ENCODE measurements at places on chromosomes 4 and X.

- DNase-seq = no peak
These were observed 7.6 kb downstream of the SPIN3 start for GRCh38 chrX:56987741-56988140.

- DNase-seq = no peak
These were observed 64.8 kb upstream of the GK2 start for GRCh38 chr4:79472693-79473438.

DNA sequence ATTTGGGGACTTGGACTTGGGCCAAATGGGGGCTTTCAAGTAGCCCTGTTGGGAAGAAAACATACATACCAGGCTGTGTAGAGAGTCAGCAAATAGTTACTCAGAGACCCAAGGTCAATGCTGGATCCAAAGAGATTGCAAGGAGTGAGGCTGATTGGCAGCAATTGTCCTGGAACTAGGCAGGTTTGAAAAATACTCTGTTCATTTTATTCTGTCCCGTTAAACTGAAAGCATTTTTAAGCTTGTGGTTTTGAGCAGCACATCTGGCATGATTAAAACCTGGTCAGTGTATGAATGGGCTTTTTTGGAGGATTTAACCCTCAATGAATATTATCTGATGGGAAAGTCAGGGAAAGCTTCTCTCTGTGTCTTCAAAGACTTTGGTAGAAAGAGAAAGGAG, 294.3 kb upstream of the BOD1L1 start:
- no peak for DNase-seq

DNA sequence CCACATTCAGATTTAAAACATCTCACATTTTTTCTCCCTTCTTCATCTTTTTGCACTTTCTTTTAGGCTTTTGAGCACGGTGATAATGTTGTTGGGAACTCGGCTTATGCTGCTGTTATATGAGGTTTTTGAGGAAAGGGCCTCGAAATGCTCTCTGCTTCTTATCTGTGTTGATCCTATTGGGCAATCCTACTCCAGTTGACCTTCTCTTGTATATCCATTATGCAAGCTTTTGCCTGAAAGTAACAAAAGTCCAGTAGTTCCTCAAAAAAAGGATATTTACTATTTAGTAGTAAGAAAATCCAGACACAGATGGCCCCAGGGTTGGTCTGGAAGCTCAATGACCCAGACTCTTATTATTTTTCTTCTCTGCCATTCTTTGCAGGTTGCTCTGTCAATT, 57.7 kb upstream of the SPANXB1 start:
- no peak for DNase-seq

DNA sequence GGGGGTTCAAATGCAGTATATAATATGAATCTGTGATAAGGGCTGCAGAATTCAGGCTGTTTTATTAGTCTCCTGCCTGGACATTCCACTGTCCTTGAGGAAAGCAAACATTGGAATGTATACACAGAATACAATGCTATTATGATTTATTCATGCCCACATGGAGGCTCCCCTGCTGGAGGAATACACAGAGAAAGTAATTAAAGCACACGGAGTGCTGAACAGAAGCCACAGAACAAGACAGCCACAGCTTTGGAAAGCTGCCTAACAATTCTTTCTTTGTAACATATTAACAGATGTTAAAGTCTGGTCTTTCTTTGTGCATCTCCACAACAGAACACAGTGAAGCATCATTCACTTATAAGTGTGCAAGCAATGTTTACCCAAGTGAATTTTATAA, 155.8 kb downstream of the ARAP2 start:
- no peak for DNase-seq

- DNase-seq = no peak
These were observed 5.4 kb upstream of the LRAT start for GRCh38 chr4:154738426-154738825.

GRCh38 chrX:33062041-33062440, 149.3 kb downstream of the DMD start:
- no peak for DNase-seq

GRCh38 chrX:15786915-15787314, 3.4 kb upstream of the ZRSR2 start:
- no peak for DNase-seq

GRCh38 chrX:25754399-25754798, 383.7 kb upstream of the MAGEB18 start:
- peak; percentile 43 for DNase-seq

- no peak for DNase-seq
These were observed 92.0 kb downstream of the NFKB1 start for GRCh38 chr4:102593147-102593546.

DNA sequence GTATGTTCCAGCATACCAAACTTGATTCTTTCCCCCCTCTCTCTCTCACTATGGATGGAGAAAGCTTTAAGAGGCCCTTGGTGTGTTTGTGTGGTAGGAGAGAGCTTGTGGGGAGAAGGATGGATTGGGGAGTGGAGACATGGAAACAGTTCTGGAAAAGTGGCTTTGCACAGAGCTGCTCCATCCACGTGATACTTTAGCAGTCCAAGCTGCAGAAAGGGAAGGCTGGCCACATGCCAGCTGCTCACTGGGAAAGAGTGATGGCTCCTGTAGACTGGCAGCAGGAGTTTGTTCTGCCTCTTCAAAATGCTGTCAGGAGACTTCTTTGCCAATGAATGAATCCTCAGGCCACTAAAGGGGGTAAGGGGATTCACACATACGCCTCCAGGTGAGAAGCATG, 21.7 kb upstream of the SEC24B start:
- DNase-seq = no peak

DNA sequence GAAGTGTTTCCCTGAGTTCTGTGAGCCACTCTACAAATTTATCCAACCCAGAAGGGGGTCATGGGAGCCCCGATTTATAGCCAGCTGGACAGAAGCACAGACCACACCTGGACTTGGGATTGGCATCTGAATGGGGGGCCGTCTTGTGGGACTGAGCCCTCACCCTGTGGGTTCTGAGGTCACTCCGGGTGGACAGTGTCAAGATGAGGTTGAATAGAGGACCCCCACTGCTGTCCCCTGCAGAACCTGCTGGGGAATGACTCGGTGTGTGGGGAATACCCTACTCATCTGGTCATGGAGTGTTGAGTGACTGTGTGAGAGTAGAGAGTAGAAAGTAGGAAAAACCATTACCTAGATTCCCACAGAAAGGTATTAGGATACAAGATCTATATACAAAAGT, 67.5 kb downstream of the ZFYVE28 start:
- peak; percentile 8 for DNase-seq

DNA sequence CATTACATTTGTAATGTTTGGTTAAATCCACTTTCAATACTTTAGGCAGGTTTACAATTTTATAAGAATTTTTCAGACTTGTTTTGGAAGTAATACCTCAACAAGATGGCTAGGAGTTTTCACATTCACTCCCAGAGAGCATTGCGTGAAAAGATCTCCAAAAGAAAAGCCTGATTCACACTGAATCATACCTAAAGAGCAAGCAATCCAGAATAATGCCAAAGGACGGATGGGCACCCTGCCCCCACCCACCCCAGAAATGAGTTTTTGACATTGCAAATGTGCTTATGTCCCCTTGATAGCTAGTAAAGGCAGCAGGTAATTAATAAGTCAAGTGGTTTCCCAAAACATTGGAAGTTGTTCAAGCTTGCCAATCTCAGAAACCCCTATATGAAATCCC, 557.7 kb upstream of the TENM3 start:
- no peak for DNase-seq

DNA sequence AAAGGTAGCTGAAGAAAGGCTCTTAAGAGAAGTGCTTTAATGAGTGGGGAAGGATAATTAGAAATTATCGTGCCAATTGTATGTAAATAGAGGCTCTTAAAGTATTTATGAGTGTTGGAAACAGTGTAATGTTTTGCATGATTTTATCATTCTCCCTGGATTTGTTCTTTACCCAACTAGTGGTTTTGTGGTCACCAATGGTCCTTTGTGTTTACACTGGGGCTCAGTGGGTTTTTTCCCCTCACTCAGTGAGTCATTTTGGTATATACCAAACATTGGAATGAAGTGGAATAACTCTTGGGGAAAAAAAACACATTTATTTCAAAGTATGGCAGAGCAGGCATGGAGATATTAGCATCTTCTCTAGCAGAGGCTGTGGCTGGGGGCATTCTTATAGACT, 20.8 kb upstream of the LGI2 start:
- DNase-seq = no peak

DNA sequence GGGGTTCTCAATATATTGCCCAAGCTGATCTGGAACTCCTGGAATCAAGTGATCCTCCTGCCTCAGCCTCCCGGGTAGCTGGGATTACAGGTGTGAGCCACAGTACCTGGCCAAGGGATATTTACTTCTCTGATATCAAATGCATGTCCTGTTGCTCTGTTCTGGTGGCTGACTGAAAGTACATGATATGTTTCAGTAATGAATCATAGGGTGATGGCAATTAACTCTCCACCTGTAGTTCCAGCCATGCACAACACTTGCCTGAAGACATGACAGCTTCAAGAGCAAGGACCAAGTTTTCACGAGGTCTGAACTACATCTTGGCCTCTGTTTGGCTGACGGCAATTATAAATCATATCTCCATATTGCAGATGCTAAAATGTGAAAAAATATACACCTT, 9.1 kb downstream of the ZCCHC4 start:
- no peak for DNase-seq

DNA sequence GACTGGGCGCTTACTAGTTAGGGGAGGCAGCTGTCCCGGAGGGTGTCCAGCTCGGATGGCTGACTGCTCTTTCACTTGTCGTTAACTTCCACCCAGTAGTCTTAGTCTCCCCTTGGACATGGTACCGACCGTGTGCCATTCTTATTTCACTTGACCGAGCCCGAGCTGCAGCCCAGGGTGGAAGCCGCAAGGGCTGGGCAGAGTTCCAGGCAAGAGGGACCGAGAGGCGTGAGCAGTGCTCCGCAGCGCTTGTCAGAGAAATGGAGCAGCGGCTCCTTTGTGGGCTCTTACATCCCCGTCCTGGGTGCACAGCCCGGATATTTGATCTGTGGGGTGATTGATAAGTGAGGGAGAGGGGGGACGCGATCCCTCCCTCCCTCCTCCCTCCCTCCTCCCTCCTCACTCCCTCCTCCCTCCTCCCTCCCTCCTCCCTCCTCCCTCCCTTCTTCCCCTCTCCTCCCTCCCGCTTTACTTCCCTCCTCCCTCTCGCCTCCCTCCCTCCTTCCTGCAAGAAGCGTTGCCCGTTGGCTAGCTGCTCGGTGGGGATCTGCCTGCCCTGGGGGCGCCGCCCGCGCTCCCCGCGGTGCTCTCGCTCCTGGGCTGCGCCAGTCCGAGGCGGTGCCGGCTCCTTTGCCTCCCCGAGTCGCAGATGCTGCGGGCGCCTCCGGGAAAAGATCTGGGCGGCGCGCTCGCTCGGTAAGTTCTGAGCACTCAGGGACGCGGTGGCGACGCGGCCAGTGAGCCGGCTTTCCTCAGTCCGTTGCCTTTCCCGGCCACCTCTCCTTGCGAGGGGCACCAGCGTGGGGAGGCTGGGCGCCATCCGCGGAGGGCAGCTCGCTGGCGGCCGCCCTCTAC, at the start of gene SLITRK2:
TSS of gene SLITRK2 (plus strand) at position 499 of the 855 bp plus-strand sequence. CDS start 4,597 bp downstream, outside the sequence.
- peak; percentile 75 for DNase-seq

GRCh38 chr4:183321079-183321478, 1.0 kb upstream of the CLDN22 start:
- DNase-seq = no peak

DNA sequence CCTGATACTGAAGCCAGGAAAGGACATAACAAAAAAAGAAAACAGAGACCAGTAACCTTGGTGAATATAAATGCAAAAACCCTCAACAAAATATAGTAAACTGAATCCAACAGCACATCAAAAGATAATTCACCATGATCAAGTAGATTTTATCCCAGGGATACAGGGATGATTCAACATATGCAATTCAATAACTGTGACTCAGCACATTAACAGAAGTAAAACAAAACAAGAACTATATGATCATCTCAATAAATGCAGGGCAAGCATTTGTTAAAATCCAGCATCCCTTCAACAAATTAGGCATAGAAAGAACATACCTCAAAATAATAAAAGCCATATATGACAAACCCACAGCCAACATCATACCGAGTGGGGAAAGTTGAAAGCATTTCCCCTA, 112.0 kb downstream of the HHIP start:
- DNase-seq = no peak

GRCh38 chr4:147362938-147363337, 118.0 kb upstream of the EDNRA start:
- no peak for DNase-seq

DNA sequence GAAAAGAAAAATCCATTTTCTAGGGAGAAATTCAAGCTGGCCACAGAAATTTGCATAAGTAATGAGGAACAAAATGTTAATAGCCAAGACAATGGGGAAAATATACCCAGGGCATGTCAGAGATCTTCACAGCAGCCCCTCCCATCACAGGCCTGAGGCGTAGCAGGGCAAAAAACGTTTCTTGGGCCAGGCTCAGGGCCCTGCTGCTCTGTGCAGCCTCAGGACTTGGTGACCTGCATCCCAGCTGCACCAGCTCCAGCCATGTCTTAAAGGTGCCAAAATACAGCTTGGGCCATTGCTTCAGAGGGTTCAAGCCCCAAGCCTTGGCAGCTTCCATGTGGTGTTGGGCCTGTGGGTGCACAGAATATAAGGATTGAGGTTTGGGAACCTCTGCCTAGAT, 32.1 kb upstream of the TMPRSS11B start:
- DNase-seq = no peak

DNA sequence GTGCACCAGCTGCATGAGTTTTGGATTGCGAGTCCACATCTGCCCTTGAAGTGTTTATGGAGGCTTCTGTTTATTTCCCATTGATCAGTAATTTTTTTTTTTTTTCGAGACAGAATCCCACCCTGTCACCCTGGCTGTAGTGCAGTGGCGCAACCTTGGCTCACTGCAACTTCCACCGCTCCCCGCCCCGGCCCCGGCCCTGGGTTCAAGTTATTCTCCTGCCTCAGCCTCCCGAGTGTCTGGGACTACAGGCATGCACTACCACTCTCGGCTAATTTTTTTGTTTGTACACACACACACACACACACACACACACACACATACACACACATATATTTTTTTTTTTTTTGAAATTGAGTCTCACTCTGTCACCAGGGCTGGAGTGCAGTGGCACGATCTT, 46.1 kb downstream of the SMAD1 start:
- DNase-seq = no peak

DNA sequence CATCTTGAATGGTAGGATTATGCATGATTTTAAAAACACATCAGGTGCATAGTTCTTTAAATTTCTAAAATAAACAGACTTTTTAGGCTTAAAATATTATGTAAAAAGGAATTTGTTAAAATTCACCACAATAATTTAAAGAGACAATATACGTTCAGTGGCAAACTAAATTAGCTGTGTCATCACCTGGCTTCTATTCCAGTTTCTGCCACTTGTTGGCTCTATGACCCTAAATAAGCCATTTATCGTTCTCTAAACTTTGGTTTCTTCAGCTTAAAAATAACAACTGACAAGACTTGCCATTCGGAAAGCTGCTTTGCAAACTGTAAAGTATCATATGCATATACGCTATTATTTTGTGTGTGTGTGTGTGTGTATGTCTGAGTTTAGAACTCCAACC, 141.3 kb downstream of the MGST2 start:
- DNase-seq = no peak

GRCh38 chrX:153474718-153475117, 4.3 kb upstream of the HAUS7 start:
- peak; percentile 68 for DNase-seq

- DNase-seq = no peak
These were observed 130.8 kb upstream of the FRG1 start for GRCh38 chr4:189809839-189810238.

Data from endodermal cell (in vitro differentiated cells).